ENCODE measurements at places on chromosomes 16 and 17.
A peak's percentile ranks its signal among the peaks of the same experiment; 100 is the strongest.

GRCh38 chr16:11634312-11634711, 33.9 kb upstream of the SNN start:
- no peak for DNase-seq

- DNase-seq: no peak
Observed at GRCh38 chr17:57605675-57606105, 139.4 kb downstream of the CCDC182 start.

DNA sequence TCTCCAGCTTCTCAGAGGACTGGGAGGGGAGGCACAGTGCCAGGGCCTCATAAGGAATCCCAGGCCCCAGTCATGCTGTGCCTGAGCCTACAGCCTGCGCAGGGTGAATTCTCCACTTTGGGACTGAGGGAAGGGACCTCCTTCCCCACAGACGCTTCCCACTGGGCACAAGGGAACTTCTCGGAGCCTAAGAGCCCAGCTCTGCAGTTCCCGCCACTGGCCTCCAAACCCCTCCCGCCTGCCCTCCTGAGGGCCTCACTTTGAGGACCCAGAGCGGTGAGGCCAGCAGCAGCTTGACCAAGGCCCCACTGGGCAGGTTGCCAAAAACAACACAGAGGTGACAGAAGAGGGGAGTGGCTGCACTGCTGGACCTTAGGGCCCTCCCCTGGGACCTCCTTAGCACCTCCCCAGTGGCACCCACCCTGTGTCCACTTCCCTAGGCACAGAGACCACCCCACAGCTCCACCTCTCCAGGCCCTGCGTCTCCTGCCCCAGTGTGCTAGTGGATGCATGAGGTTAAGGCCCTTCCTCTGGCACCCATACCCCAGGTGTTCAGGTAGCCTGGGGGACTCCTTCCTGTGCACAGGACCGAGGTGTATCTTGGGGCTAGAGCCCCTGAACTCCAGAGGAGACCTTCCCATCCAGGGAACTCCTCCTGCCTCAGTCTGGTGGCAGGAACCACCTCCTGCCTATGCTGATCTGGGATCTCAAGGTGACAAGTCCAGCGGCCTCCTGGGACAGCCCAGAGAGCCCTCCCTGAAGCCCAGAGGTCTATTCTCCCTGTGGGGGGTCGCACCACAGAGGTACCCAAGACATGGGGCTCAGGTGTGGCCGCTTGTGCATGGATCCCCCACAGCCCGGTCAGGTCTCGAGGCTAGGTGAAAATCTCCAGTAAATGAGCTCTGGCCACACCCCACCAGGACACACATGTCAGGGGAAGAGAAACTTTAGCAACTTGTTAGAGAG, 3.4 kb downstream of the CASKIN2 start:
- no peak for DNase-seq

GRCh38 chr16:67415872-67416793, at the start of gene ZDHHC1:
TSS of gene ZDHHC1 (minus strand) at chr16:67416477. CDS start at chr16:67407775, 8,702 bp downstream.
- no peak for DNase-seq

GRCh38 chr16:73355981-73356380, 308.1 kb upstream of the ZFHX3 start:
- DNase-seq: no peak

- DNase-seq: no peak
Observed at GRCh38 chr17:6843241-6843880, 11.8 kb upstream of the TEKT1 start.

DNA sequence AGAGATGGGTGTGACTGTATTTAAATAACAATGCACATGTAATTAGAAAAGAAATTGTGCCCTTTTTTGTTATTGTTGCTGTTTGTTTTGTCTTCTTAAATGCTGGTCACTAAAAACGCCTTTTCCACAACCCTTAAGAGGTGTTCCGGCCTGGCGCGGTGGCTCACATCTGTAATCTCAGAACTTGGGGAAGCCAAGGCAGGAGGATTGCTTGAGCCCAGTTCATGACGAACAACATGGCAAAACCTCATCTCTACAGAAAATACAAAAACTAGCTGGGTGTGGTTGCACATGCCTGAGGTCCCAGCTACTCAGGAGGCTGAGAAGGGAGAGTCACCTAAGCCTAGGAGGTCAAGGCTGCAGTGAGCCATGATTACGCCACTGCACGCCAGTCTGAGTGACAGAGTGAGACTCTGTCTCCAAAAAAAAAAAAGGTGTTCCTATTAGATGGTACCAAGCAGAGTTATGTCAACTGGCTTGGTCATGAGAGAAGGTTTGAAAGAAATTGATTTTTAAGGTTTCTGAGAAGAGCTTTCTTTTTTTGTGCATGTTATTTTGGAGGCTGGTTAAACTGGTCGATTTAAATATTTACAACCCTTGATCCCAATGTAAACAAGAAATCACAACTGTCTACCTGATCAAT, 23.5 kb upstream of the RFFL start:
- no peak for DNase-seq

- DNase-seq: peak; percentile 50
Observed at GRCh38 chr17:38867179-38867967, 2.5 kb upstream of the LASP1 start.

GRCh38 chr17:44438636-44439035, 49.2 kb upstream of the ITGA2B start:
- DNase-seq: no peak

- DNase-seq: no peak
Observed at GRCh38 chr16:31868691-31869167, 4.9 kb upstream of the ZNF267 start.
